ENCODE measurements at places on chromosomes 2 and 18. TPM values are rescaled to one million over a fixed set of nuclear protein-coding genes. Genes with fewer than 3 reads are reported as not detected.

Gene CFAP221
- 0.72 TPM for total RNA-seq

Gene CRACDL
- total RNA-seq, result 2.5 TPM

Gene HOXD13
- total RNA-seq, result not detected

- no peak for DNase-seq
These were observed 197.3 kb upstream of the TWIST2 start for GRCh38 chr2:238650536-238650935.

GRCh38 chr2:96137321-96138178 lies 752 bp downstream of the ASTL start:
- DNase-seq, result no peak

GRCh38 chr2:71882949-71883472 lies 264.7 kb downstream of the CYP26B1 start:
- no peak for DNase-seq

DNA sequence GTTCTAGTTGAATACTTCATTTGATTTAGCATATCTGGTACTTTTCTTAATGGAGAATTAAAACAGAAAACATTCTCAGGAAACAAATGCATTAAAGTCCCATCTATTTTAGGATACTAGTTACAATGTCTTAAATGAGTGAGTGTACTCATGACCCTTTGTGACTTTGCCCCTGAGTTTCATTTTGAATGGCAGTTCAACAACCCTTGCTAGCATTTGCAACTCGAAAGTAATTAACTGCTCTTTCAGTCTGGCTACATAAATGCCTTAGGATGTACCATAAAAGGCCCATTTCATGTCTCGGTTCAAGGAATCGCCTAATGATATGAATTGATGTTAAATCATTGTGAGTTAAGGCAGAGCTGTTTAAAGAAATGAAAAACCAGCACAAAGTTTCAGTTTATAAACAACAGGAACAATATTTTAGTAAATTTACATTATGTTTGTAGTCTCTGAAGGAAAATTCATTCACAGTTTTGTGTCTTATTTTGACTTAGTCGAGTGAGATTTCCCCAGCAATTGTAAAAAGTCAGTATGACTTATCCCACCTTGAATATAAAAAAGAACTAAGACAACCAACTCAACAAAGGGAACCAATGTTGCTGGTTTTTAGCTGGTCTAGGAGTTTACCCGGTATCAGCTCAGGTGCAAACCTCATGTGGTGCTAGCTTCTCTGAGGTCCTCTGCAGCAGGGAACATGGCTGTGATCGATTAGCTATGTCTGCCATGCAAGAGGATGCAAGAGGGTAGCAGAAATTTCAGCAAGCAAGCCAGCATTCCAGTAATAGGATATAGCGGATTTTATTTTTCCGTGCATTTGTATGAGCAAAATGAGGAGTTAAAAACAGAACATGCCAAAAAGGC lies 386.2 kb downstream of the PTPRM start:
- DNase-seq, result no peak

- peak; percentile 60 for DNase-seq
These were observed 20.8 kb downstream of the EIF2AK3 start for GRCh38 chr2:88606371-88607030.

GRCh38 chr2:168378960-168379669 lies 77.0 kb upstream of the CERS6 start:
- DNase-seq, result no peak

GRCh38 chr2:96913398-96914202 lies 43.7 kb upstream of the SEMA4C start:
- DNase-seq, result no peak

DNA sequence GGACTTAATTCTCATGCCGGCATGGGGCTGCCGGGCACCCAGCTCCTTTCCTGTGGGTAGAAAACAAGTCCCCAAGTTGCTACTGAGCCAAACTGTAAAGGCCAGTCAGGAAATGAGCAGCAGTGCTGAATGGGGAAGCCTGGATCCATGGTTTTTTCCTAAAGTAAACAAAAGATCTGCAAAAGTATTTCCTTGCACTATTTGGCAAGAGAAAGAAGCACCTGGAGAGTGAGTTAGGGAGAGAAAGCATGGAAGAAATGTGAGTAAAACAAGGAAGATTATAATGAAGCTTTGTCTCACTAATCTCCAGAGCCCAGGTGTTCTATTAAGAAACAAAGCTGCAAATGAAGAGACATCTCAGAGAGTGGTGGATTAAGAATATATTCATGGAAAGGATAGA lies 117.6 kb downstream of the METTL8 start:
- DNase-seq, result no peak

- DNase-seq, result no peak
These were observed 42.0 kb downstream of the SP140 start for GRCh38 chr2:230267556-230267955.

DNA sequence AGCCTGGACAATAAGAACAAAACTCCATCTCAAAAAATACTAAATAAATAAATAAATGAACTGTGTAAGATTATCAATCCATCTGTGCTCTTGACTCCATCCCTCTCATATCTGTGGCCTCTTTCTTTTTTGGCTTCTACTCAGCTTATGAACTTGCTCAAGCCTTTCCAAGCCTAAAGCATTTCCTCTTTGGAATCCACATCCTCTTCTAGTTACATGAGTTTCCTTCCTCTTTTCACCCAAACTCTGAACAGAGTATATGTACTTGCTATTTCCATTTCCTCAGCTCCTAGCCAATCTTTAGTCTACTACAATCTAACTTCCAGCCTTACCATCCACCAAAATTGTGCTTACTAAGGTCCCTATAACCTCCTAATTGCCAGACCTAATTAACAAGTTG lies 2.5 kb upstream of the DNAJC10 start:
- peak; percentile 48 for DNase-seq

DNA sequence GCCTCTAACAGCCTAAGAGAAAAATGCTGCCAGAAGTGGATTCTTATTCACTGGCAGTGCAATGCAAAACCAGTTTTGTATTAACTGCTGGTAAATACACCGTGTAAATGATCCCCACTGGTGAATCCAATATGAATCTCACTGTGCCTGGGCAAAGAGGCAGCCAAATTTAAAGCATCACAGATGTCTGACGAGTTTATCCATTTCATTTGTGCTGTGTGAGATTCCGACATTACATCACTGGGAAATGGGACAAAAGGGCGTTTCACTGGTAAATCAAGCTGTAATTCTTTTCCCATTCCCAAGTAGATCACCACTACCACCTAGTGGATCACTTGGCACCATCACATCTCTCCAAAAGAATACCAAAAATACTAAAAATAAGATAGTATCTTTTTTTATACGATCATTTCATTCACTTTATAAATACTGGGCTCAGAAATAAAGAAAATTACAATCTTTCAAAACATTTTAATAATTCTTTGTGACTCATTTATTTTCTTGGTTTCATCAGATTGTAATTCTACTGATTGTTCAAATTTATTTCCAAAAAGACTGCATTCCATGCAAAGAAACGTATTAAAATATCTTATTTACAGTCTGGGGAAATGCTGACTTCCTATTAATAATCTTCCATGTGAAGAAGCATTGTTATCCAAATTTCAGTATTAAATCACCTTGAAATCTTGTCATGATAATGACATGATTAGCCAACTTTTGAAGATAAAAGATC lies 125.6 kb downstream of the GRB14 start:
- DNase-seq, result no peak

- no peak for DNase-seq
These were observed 478 bp downstream of the CLHC1 start for GRCh38 chr2:55231546-55232083.

Gene DRC1
- total RNA-seq, result not detected
